ENCODE measurements at places on chromosomes 2 and 18.

GRCh38 chr2:100632759-100633158 is 70.0 kb downstream of the PDCL3 start:
- no peak for DNase-seq

DNA sequence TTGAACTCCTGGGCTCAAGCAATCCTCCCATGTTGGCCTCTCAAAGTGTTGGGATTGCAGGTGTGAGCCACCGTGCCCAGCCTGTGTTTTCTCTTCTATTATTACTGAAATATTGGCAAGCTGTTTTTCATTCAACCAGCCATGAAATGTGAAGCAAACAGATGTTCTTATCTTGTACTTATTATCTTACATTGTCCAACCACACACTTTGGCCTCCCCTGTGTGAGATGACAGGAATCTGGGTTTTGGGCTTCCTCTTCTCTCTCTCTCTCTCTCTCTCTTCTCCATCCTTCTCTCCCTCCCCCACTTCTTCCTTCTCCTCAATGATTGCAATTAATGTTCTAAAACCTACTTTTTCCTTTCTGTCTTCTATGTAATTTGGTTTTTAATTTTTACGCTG is 33.1 kb downstream of the RAMP1 start:
- no peak for DNase-seq

DNA sequence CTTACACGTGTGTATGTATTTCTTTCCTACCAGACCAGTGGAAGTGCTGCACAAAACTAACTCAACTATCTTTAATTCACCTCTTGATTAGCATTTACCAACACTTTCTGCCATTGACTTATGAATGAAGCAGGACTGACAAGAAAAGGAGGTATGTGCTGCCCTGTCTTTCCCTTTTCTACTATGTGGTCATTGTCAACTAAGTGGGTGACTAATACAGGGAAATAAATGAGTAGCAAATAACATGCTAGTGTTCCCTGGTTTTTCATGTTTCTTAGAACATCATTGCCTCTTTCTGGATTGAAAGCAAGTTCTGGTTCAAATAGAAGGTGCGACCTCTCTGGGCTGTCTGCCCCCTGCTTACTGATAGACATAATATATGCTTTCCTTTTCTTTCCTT is 58.0 kb downstream of the LINC00305 start:
- DNase-seq, result no peak

- DNase-seq, result peak; percentile 21
Measured at GRCh38 chr18:58615140-58616132, 13.5 kb downstream of the ALPK2 start.

GRCh38 chr2:152062125-152063091 is 36.4 kb downstream of the CACNB4 start:
- DNase-seq, result no peak

DNA sequence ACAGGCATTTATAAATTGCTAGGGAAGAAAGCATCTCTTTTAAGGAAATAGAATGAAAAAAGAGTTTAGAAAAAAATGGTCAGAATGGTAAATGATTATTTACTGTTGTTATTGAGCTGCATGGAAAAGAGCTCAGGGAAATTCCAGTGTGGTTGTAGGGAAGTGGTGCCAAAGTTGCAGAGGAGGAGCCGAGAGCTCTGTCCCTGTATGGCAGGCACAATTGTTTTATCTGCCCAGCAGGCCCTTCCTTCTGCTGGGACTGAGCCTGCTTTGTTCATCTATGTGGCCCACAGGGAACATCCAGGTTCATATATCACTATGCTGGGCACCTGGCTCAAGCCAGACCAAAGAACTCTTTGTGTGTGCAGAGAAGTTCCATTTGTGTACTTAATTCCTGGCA is 80.8 kb upstream of the AGAP1 start:
- DNase-seq, result no peak

DNA sequence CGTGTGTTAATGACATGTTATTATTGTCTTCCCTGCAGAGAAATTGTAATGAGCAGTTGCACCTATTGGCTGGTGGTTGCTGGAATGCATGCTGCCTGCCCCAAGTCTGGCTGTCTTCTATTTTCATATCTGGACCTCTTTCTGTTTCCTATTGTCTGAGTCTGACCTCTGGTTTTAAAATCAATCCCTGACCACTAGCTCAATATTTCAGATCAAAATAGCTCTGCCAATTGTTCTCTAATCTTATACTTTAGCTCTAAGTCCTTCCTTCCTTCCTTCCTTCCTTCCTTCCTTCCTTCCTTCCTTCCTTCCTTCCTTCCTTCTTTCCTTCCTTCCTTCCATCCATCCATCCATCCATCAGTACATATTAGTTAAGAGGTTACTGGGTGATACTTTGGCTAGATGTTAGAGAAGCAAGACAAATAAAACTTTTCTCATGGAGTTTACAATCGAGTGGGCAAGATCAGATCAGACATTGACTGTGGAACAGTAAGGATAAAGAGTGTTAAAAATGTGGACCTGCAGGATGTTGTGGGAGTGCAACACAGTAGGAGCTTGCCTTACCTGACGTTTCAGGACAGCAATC is 417.1 kb downstream of the SOCS6 start:
- DNase-seq, result no peak

GRCh38 chr2:15808204-15808910 is 132.0 kb upstream of the MYCN start:
- no peak for DNase-seq

DNA sequence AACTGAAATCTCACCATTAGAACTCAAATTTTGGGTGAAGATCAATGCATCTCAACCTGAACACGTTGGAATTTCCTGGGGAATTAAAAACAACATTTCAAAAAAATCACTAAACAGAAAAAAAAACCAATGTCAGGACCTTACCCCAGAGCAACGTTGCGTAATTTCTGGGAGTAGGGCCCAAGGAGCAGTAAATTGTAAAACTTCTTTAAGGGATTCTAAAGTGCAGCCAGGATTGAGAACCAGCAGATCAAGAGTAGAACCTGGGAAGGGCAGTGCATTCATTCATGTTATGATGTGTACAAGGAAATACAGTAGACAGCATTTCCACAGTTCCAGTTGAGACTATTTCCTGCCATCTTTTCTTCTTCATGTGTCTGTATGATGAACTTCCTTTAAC is 56.9 kb downstream of the RHBDD1 start:
- no peak for DNase-seq

DNA sequence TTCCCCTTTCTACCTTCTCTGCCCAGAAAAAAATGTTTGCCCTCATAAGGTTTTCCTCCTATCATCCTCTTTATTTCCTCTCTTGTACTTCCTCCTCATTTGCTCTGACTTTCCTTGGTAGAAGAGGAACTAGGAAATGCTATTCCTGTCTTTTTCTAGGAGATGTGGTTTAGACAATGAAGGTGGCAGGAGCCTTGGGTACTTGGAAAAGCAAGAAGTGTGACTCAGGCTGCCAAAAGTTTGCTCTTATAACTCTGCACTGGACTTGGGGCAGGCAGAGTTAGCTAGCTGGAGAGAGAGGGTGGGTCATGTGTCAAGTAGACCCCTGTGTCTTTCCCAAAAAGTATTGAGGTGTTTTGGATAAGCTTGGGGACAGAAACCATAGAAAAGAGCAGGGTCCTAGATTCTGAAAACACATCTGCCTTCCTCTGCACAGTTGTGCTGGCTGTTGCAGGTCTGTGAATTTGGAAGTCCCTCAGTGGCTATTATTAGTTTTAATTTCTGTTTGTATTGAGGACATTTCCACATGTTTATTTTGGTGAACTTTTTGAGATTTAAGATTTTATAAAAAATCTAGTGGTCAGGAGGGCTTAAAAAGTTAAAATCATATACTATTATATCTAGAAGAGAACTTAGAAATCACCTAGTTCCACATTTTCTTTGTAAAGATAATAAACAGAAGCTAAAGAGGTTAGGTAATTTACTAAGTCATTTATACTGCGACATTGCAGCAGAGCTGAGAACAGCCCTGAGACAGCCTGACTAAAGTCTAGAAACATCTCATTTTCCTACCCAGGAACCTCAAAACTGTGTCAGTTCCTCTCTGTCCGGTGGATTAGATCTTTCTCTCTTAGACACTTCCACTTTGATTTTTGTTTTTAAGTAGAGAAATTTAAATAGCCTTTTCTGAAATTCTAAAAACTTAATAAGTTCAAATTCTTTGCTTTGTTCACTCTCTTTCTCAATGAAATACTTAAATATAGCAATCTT is 16.0 kb downstream of the INSIG2 start:
- DNase-seq, result no peak

GRCh38 chr2:234292205-234292961 is 204.5 kb downstream of the ARL4C start:
- peak; percentile 57 for DNase-seq

- no peak for DNase-seq
Measured at GRCh38 chr2:109195193-109196045, 66.4 kb downstream of the SH3RF3 start.

GRCh38 chr2:111168528-111169239 is 48.0 kb downstream of the BCL2L11 start:
- peak; percentile 55 for DNase-seq

DNA sequence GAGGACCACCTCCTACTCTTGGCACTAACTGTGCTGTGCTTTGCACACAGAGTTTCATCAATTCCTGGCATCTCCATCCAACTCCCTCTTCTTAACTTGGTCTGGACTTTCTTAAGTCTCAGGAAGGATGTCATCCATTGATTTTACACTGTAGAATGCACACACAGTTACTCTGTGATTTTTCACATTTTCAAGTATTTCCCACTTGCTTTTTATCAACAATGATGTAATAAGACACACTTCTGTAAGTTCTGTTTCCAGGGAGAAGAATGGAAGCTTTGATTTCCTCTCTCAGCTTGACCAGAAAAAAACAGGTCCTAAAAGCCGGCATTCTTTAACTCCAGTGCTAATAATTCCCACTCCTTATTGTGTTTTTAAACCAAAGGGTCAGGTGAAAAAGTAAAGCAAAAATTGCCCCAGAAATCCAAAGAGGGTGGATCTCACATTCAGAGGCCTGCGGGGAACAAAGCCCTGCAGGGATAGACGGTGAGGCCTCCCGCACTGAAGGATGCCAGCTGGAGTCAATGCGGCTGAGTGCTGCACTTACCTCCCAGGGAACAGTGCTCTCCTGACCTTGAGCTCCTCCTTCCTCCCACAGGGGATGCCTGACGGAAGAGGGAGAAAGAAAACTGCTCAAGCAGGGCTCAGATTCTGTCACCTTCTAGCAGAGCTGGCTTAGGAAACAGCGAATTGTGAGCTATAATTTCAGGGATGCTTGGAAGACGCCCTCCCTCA is 83.1 kb downstream of the PDCL3 start:
- DNase-seq, result no peak

DNA sequence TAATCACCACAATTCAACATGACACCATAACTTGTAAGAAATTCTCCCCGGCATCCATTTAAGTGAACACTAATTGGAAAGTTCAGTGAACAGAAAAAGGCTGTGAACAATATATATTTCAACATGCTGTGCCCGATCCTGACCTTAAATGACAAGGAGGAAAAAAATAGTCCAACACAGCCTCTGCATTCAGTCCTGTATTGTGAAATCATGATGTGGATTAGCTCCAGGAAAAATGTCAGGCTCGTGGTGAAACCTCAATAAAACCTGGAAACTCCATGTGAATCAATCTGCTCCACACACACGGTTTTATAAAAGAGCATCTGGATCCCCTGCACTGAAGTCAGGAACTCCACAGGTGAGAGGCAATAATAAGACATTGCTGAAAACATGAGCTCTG is 145.4 kb upstream of the SPOPL start:
- no peak for DNase-seq

- DNase-seq, result no peak
Measured at GRCh38 chr2:237291138-237291792, 122.7 kb downstream of the COL6A3 start.

- no peak for DNase-seq
Measured at GRCh38 chr2:48587961-48588360, 29.7 kb upstream of the GTF2A1L start.

GRCh38 chr2:62597323-62597722 is 91.3 kb upstream of the TMEM17 start:
- no peak for DNase-seq

DNA sequence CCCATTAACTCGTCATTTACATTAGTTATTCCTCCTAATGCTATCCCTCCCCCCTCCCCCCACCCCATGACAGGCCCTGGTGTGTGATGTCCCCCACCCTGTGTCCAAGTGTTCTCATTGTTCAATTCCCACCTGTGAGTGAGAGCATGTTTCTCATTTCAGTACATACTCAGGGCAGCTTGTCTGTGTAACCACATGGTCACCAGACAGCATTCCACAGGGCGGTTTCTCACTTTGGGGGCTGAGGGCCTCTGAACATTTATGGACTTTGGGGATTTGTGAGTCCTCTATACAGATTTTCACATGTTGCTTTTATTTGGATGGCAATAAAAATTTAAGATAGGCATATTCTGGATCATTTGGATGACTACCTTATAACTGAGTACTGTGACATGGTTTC is 84.0 kb downstream of the LYPD6B start:
- no peak for DNase-seq

DNA sequence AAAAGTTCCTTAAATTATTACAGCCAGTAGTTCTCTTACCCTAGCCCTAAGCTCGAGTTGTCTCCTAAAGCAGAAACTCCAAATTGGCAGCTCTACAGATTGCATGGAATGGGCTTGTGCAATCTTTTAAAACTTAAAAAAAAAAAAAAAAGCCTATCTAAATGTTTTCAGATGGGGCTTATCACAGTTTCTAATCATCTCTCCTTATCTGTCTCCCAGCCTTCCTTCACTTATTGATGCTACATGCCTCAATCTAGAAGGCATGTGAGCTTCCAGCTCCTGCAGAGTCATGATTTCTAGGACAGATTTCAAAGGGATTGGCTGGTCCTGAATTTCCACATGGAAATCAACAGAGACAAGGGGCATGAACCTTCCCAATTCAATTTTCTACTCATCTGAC is 33.1 kb upstream of the PELI1 start:
- no peak for DNase-seq

- DNase-seq, result no peak
Measured at GRCh38 chr2:226467221-226467620, 332.4 kb downstream of the IRS1 start.

GRCh38 chr2:121286506-121286905 is 1.5 kb upstream of the TFCP2L1 start:
- no peak for DNase-seq

DNA sequence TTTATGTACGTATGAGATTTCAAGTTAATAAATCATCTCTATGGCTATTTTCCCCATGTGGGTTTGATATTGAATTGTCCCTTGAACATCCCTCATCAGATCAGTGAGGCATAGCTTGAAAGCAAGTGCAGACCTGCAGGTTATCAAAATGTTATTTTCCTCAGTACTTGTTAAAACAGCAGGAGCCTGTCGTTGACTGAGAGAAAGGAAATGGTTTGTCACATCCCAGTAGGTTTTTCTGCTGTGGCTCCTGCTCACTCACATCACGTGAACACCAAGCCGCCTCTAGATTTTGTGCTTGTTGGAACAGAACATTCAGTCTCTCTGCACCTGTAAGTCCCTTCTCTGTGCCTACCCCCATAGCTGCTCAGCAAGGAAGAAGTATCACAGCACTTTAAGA is 340.3 kb downstream of the CELF4 start:
- DNase-seq, result no peak

GRCh38 chr18:23885750-23886149 is 128.8 kb upstream of the TTC39C start:
- no peak for DNase-seq

GRCh38 chr2:64426183-64426952 is 27.6 kb upstream of the LGALSL start:
- no peak for DNase-seq

- DNase-seq, result no peak
Measured at GRCh38 chr2:161134547-161135518, 25.4 kb upstream of the TANK start.
